Neural progenitor cell (in vitro differentiated cells): ENCODE measurements at places on chromosomes 16 and 17. TPM values are rescaled to one million over a fixed set of nuclear protein-coding genes. Genes with fewer than 3 reads are reported as not detected.

- no peak for DNase-seq
Observed at GRCh38 chr16:78629173-78629572, 529.7 kb downstream of the WWOX start.

GRCh38 chr17:48546924-48547807, 2.3 kb upstream of the HOXB2 start:
- DNase-seq, result no peak

GRCh38 chr17:57160624-57161023, 75.6 kb downstream of the AKAP1 start:
- DNase-seq, result no peak

GRCh38 chr17:36088670-36089338, 1.1 kb downstream of the CCL3 start:
- DNase-seq, result peak; percentile 8

DNA sequence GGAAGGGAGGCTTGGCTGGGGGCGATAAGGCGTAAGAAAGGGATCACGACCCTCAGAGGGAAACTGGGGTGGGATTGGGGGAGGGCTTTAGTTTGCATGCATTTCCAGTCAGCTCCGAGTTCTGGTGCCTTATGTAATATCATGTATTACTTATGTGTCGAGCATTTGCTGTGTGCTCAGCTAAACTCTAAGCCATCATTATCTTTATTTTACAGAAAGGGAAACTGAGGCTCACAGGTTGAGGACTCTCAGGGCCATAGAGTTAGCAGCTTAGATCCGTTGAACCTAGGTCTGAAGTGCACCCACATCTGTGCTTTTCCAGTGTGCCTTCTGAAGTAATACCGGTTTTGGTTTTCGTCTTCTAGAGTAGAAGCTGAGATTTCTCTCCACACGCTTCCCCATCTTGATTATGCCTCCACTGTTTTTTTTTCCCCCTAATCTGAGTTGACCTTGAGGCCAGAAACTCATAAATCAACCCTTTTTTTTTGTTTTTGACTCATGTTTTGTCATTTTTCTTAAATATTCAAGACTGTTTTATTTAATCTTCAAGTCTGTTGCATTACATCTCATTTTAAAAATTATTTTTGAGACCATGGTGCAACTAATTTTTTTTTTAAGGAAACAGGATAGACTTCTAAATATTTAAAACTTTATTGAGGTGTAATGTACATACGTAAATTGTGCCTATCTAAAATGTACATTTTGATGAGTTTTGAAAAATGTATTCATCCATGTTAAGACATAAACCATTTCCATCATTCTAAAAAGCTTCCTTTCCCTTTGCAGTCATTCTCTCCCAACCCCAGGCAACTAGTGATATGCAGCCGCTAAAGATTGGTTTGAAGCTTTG, 741 bp downstream of the CYB5B start:
- no peak for DNase-seq

The SLC16A13 gene
- total RNA-seq, result 1.4 TPM in 1 of 2 replicates, not detected in the other
